ENCODE measurements at places on chromosomes 7 and 10.

GRCh38 chr10:58143944-58144343 is 123.8 kb downstream of the IPMK start:
- no peak for DNase-seq

DNA sequence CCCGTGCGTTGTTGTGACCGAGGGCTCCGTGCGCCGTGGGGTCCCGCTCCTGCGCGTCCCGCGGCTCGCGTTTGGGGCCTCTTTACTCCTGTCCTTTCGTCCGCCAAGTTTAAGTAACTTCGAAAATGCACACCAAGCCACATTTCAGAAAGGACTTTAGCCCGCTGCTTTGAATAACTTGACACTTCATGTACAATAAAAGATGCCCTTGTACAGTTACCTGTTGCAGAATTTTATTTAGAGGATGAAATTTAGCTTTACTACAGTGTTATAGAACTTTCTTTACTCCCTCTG is 459 bp downstream of the SUGCT start:
- DNase-seq = peak; percentile 23

DNA sequence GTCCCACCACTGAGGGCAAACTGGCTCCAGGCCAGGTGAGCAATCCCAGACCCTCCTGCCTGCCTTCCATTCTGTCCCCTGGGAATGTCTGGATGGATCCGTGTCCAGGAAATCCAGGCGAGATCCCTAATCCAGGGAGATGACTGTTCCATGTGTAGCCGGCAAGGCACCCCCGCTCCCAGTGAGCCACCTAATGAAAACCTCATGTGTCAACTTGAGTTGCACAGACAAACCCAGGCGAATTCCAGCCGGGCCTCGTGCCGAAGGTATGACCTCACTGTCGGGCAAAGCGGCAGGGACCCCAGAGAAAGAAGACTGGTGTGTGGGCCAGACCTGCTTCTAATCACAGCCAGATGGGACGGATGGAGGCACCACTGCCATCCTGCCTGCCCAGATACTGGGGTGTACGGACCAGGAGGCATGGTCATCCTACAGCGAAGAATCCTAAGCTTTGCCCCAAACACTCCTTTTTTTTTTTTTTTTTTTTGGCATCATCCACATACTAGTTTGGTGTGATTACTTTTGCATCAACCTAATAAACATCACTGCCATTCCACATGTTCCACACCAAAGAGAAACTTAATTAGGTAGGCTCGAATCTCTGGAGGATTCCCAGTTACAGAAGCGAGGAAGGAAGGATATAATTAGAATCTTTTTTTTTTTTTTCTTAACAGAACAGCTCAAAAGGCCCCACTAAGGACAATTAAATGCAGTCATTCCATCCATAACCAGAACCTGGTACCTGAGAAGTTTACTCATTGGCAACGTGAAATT is 313.1 kb downstream of the CALN1 start:
- DNase-seq = no peak

GRCh38 chr10:116254422-116255155 is 18.4 kb downstream of the GFRA1 start:
- DNase-seq = no peak

- DNase-seq = peak; percentile 15
Observed at GRCh38 chr7:151597541-151598444, 78.1 kb upstream of the RHEB start.

DNA sequence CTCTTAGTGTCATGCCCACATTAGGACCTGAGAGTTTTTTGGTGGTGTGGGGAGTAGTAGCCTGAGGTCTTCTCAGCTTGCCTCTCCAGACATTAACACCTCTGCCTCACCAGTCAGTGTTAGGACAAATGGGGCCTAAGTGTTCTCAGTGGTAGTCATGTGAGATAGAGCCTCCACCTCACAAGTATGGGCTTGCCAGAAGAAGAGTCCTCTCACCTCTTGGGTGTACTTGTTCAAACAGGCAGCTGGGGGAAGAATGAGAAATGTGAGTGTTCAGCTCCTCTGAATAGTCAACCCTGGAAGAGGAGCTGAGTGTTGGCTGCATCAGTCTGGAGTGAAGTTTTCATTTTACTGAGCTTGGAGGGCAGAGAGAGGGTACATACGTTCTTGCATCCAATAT is 464.6 kb downstream of the POM121L12 start:
- no peak for DNase-seq

- no peak for DNase-seq
Observed at GRCh38 chr7:33882040-33882837, 23.1 kb upstream of the BMPER start.

GRCh38 chr7:76069238-76069638 is 21.3 kb downstream of the MDH2 start:
- DNase-seq = no peak

GRCh38 chr10:21715531-21716195 is 181.6 kb downstream of the MLLT10 start:
- DNase-seq = no peak

GRCh38 chr7:115634633-115635032 is 395.9 kb downstream of the TFEC start:
- peak; percentile 79 for DNase-seq

Measured in NCI-H345 (cell line).